ENCODE measurements at places on chromosomes 2 and 18.

GRCh38 chr2:80086831-80087230, 217.7 kb downstream of the LRRTM1 start:
- no peak overlapping the region for H3K4me3 ChIP-seq
- no peak overlapping the region for H3K27ac ChIP-seq
- no peaks in the 10 kb centered on the region for H3K4me1 ChIP-seq
- H3K36me3 ChIP-seq: no peaks in the 10 kb centered on the region
- no peaks in the 10 kb centered on the region for H3K27me3 ChIP-seq

- no peak overlapping the region for H3K27ac ChIP-seq
- no peaks in the 10 kb centered on the region for H3K4me1 ChIP-seq
- H3K36me3 ChIP-seq: no peaks in the 10 kb centered on the region
- no peaks in the 10 kb centered on the region for H3K27me3 ChIP-seq
Measured at GRCh38 chr2:150327564-150328489, 159.6 kb downstream of the RND3 start.

DNA sequence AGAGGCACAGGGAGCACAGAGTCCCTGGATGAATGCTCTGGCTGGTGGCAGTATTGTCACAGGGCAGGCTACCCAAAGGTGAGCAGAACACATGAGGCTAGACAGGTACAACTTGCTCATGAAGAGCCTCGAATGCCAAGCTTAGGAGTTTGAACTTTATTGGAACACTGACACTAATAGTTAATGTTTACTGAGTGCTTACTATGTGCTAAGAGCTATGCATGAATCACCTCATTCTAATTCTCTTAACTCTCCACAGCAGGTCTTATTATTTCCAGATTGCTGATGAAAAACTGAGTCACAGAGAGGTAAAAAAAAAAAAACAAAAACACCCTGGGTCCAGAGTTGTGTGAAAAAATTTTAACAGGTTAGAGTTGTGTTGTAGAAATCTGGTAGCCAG, 6.1 kb upstream of the EMX1 start:
- DNase-seq: no peak
- peaks cover 2% of the 10 kb centered on the region for H3K36me3 ChIP-seq
- H3K27ac ChIP-seq: no peak overlapping the region
- no peak overlapping the region for H3K4me3 ChIP-seq

DNA sequence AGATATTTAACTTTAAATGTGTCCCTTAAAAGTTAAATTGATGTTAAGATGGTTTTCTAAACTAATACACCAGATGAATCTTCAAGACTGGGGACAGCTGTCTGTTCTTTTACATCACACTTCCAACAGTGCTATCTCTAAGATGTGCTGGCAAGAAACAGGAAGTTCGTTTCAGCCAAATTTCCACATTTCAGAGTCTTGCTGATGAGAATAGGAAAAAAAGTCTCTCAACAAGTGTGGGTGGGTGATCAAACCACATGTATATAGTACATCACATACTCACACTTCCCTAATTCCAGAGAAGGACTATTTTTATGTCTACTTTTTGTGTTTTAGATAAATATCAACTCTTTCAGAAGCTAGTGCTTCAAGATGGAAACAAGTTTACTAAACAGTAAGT, 1712.8 kb upstream of the TMEFF2 start:
- H3K27ac ChIP-seq: no peak overlapping the region
- H3K4me3 ChIP-seq: no peak overlapping the region
- H3K36me3 ChIP-seq: no peaks in the 10 kb centered on the region
- DNase-seq: no peak
- H3K4me1 ChIP-seq: no peaks in the 10 kb centered on the region

- no peak overlapping the region for H3K27ac ChIP-seq
- peak overlapping the region; percentile 70 for H3K4me3 ChIP-seq
- no peaks in the 10 kb centered on the region for H3K27me3 ChIP-seq
- peaks cover 22% of the 10 kb centered on the region for H3K36me3 ChIP-seq
Measured at GRCh38 chr2:101698014-101698843, 722 bp downstream of the MAP4K4 start.
